ENCODE measurements at places on chromosomes 6 and 20.

DNA sequence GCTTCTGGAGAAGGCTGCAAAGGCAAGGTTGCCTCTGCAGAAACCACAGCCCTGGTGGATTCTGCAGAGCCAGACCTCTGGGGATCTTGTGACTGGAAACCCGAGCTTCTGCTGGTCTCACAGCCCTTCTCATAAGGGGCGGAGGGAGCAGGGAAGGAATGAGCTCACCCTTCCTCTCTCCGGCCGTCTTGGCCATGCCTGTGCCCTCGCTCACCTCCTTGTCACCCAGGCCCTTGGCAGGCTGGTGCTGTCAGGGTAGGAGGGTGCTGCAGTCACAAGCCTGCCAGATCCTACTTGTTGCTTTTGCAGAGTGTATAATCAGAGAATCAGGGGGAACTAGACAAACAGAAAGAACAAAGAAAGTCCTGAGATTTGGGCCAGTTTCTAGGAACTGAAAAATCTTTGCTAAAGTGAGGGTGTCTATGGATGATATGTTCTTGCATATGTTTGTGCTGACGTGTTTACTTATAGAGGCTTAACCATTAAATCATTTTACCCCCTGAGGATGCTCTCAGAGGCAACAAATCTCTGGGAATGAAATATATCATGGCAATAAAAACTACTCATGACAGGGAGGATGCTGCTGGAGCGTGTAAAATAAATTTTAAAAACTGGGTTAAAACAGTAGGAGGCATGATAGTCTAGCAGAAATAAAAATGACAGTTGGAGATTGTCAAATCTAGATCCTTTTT, 244.9 kb upstream of the SOX4 start:
- DNase-seq: peak; percentile 51

GRCh38 chr6:148944608-148945007, 197.8 kb downstream of the UST start:
- no peak for DNase-seq

GRCh38 chr6:3762359-3762758, 10.8 kb upstream of the PXDC1 start:
- DNase-seq: no peak

DNA sequence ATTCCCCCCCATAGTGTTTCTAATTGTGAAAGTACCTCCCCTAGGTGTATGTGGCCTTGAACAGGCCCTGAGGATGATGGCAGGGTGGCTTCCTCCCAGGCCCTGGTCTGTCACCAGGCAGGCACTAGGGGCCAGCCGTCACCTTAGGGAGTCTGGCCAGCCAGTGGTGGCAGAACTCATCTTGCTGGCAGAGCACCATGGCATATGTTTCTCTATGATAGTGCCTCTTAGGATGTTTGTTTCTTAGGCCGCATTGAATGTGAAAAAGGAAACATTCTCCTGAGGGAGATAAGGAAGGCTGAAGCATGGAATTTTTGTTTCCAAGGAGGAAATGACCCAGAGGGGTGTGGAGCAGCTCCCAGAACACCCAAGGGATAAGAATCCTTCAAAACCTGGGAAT, 45.2 kb upstream of the KLHL31 start:
- DNase-seq: no peak

- no peak for DNase-seq
Measured at GRCh38 chr20:48395816-48396546, 431.8 kb downstream of the PREX1 start.

DNA sequence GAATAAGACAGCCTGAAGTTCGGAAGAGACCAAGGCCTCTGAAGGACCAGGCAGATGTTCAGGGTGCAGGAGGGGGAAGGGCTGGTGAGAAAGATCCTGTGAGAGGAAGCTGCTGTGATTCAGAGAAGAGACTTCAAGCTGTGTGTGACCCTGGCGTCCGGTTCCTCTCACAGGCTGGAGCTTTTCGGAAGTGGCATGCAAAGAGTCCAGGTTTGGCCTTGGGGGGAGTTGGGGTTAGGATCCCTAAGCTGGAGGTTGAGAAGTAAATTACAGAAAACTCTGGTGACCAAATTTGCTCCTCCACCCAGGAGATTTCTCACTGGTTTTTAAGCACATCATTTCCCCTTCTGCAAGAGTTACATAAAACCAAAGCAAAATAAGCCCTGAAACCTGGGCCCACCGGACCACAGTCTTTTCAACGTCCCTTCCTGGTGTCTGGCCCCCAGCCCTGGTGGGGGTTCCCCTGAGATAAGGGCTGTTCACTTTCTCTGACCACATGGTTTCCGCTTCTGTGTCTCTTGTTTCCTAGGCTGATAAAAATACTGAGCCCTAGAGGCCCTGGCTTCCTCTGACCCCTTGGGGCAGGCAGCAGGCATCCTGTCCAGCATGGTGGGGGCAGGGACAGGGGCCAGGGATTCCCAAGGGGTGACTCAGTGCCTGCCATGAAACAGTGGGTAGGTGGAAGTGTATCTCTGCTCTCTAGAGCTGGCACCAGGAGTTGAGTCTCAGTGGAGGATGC, 12.0 kb upstream of the LTA start:
- DNase-seq: no peak

GRCh38 chr6:128275681-128276080, 244.7 kb downstream of the PTPRK start:
- DNase-seq: no peak

DNA sequence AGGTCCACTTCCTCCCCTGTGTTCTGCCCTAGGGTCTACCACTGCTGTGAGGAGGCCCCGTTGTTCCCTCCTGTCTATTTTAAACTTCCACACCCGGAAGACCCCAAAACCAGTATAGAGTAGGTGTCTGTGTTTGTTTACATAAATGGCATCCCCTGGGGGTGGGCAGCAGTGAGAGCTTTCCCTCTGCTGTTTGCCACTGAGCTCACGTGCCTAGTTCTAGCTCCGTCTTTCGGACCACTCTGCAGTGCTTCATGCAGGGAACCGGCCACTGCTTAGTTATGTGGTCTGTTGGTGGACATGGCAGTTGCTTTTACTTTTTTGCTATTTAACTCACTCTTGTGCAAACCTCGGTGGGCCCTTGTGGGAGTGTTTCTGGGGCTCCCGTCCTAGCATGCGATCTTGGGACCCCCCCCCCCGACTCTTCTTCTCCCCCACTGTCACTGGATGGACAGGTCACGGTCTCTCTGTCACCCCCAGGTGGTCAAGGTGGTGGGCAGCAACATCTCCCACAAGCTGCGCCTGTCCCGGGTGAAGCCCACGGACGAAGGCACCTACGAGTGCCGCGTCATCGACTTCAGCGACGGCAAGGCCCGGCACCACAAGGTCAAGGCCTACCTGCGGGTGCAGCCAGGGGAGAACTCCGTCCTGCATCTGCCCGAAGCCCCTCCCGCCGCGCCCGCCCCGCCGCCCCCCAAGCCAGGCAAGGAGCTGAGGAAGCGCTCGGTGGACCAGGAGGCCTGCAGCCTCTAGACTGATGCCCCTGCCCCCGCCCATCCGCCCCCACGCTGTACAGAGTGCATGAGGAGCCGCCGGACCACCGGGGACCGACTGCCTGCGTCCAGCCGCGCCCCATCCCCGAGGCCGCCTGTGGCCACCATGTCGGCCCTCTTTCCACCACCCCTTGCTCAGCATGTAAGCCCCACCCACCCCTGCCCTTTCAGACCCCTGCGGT, 40.9 kb downstream of the VSTM2L start:
- DNase-seq: peak; percentile 80

DNA sequence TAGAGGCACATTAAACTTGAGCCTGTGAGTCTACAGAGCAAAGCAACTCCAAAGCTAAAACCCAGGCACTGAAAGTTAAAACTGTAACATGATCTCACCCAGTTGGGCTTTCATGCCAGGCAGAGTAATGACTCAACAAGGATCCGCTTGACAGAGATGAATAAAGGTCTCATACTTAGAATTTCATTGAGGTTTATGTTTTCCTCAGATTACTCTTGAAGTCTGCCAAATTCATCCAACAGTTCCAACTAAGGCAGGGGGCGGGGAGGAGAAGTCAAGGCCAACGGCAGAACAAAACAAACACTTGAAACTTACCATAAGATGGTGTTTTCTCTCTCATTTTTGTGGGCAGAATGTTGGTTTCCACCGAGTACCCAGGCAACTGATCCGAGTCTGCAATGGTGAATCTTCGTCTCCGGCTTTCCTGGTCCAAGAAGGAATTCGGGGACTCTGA, 54.0 kb upstream of the IPCEF1 start:
- no peak for DNase-seq

DNA sequence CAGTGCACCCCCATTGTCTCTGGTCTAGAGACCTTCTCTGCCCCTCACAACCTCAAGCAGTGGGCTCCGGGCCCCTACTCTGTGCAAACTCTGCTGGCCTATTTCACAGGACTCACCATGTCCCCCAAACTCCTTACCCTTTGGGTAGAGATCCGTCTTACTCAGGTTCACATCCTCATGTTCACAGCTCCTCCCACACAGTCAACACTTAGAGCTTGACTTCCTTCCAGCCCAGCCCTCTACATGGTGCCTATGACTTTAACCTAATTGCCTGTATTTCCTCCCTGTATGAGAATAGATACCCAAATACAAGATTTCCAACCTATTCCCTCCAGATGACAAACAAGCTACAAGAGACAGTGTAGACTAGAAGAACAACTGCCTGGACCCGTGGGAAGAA, 528.6 kb upstream of the JARID2 start:
- DNase-seq: no peak

- DNase-seq: no peak
Measured at GRCh38 chr6:119322034-119322433, 27.5 kb downstream of the MAN1A1 start.

DNA sequence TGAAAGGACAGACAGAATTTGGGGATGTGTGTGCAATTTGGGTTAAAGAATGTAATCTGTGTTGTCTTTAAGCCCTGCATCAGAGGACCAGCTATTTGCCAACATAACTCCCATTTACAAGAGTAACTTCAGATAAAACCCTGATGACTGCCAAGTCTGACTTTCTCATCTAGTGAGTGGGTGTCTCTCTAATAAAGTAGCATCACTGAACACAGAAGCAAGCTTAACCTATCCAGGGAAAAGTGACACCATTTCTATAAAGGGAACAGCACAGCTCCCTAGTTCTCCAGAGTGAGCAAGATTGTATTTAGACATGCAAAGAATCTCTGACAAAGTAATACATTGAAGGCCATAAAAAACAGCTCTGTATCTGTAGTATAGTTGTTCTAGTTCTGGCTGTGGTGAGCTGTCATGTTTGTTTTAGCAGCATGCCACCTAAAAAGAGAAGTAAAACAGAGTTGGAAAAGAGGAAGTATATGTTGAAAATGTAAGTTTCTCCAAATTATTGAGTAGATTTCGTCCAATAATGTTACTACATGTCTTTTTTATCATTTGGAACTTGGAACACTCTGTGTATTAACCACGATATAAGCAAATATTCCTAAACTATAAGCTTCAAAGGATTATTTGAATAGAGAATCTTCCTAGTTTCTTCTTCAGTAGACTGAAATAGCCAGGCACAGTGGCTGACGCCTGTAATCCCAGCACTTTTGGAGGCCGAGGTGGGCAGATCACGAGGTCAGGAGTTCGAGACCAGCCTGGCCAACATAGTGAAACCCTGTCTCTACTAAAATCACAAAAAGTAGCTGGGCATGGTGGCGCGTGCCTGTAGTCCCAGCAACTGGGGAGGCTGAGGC, 8.8 kb upstream of the PIM1 start:
- no peak for DNase-seq

- no peak for DNase-seq
Measured at GRCh38 chr20:10249822-10250221, 31.2 kb downstream of the SNAP25 start.

DNA sequence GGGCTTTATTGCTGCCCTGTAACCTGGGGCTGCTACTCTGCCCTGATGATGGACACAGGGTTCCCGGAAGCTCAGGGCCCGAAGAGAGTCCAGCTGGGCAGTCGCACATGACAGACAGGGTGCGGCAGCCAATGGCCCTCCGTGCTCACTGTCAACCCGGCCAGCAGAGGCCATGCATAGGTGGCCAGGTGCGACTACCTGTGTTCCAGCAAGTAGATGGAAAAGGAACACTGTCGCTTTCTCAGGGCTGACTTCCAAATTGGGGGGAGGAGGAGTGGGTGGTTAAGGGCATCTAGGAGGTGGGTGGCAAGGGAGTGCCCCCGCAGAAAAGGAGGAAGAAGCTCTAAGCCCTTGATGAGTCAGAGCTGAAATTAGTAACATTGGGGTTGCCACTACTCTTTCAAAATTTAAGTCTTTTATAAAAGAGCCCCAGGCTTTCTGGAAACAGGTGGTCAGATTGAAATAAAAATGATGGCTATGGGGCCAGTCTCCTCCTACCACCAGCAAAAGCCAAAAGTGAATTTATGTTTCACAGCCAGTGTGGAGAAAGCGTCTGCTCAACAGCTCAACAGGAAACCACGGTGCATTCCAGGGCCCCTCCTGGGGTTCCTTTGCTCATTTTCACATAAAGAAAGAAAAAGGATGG, 2.3 kb upstream of the RAMACL start:
- DNase-seq: peak; percentile 56

DNA sequence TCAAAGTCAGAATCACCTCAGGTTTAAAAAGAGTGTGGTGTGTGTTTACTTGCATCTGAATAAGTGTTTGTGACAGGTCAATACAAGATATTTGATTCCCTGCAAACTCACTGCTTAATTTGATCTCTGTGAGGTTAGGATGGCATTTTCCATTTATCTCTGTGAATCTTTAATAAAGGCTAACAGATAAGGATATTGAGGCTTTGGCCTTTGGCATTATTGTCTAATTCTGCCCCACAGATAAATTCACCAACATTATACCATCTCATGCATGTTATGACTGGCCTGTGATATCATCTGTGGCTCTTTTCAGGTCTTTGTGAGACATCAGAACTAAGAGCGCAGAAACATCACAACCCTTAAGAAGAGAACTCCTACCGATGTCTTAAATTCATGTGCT, 84.7 kb downstream of the TRMT6 start:
- DNase-seq: no peak

DNA sequence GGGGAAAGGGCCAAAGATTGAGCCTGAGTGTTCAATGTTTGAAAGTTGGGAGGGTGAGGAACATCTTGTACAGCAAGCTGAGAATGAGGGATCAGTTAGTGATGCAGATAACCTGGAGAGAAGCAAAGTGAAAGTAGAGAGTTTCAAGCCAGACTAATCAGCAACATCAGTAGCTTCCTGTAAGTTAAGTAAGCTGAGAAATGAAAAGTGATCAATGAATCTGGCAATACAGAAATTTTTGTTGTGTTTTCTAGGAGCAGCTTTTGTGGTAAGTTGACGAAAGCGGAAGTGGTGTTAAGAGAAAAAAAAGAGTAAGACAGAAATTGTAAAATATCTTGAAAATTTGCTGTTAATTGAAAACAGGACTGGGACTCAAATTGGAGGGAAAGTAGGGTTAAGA, 855.5 kb upstream of the MAP3K7 start:
- no peak for DNase-seq

DNA sequence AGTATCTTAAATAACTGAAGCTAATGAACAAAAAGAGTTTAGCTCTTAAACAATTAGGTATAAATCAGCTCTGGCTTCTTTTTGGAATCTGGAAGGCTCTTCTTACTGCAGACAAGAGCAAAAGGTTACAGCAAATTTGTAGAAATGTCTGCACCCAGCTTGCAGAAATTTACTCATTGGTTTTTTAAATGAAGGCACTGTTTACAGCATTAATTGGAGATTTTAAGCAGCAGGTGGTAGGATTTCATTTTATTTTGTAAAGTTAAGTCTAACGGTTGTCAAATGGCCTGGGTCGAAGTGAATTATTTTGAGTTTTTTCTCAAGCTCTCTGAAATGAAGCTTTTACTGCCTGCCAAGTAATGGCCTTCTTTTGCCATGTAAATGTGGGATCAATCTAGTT, 102.1 kb downstream of the NRSN1 start:
- no peak for DNase-seq

All from H7 (cell line).